ENCODE measurements at places on chromosomes 4 and X.

GRCh38 chr4:98248934-98249333 is 12.2 kb upstream of the RAP1GDS1 start:
- DNase-seq, result no peak

GRCh38 chrX:19373351-19373891 is 29.7 kb downstream of the PDHA1 start:
- DNase-seq, result no peak

DNA sequence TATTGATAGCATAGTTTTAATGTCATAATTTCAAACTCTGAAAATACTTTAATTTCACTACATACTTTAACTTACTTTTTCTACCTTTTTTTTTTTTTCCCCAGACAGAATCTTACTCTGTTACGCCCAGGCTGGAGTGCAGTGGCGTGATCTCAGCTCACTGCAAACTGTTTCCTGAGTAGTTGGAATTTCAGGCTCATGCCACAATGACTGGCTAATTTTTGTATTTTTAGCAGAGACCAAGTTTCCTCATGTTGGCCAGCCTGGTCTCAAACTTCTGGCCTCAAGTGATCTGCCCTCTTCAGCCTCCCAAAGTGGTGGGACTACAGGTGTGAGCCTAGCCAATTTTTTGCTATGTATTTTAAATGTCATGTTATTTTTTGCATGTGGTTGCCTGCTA is 741.6 kb downstream of the TRAM1L1 start:
- DNase-seq, result no peak

GRCh38 chr4:38740303-38740702 is 42.5 kb downstream of the TLR10 start:
- DNase-seq, result no peak

- no peak for DNase-seq
These were observed 100.5 kb downstream of the CORIN start for GRCh38 chr4:47737326-47737725.

- no peak for DNase-seq
These were observed 76.7 kb downstream of the SHROOM2 start for GRCh38 chrX:9862953-9863352.

- DNase-seq, result peak; percentile 77
These were observed 1.6 kb downstream of the APBB2 start for GRCh38 chr4:41212616-41213203.

DNA sequence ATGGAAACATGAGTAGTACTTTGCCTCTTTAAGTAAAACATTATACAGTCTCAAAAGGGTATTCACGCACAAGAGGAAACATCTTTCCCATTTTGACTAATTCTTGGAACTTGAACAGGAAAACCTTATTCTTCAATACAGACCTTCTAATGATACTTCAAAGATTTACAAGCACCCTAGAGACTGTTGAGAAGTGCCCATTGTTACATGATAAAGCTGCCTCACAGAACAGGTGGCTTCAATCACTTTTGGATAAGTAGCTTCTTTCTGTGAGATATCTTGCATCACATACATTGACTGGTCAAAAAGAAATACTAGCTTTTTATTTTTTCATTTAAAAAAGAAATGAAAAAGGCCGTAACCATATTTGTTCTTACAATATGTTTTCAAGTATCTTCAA is 219.4 kb downstream of the EPHA5 start:
- no peak for DNase-seq

GRCh38 chrX:119398587-119398973 is 556 bp upstream of the SLC25A43 start:
- DNase-seq, result peak; percentile 2

- DNase-seq, result no peak
These were observed 146.9 kb downstream of the STIM2 start for GRCh38 chr4:27007507-27007906.

GRCh38 chr4:182928061-182928460 is 10.9 kb upstream of the DCTD start:
- no peak for DNase-seq

DNA sequence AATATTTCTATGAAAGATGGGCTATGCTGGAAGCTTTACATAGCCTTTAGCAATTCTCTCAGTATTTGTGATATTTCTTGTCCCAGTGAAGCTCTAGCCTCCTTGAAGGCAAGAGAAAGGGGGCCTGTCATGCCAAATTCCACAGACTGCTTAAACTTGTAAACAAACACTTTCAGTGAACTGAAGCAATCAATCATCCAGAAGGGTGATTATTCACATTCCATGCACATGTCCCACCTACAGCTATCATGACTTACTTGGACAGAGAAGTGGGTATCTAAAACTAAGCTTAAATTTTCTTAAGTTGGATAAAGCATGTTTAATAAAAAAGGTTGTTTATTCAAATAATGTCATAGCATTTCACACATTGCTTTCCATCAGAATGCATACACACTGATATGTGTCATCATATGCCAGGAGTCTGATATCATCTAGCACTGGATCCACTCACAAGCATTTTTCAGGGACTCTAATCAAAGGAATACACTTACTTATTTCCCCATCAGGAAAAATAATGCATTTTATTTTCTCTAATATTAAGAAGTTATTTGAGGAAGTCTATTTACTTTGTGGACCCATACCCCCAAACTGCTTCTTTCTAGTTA is 1.2 kb upstream of the FSTL5 start:
- no peak for DNase-seq

GRCh38 chr4:176806778-176807375 is 14.2 kb upstream of the VEGFC start:
- no peak for DNase-seq

DNA sequence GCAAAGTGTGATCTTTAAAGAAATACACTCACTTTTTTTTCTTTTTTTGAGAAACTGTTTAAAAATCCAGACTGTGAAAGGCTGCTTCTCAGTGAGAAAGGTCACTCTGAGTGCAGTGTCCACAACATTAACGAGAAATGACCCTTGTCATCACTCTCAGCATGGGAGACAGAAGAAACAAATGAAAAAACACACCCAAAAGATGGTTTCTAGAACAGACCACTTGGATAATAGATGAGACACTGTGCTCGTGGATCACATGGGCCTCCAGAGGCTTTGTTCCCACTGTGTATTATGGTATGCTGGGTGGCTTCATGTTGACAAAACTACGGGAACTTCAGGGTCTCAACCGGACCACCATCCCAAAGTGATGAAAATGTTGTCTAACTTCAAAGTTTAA is 64.9 kb downstream of the NEUROG2 start:
- no peak for DNase-seq

- DNase-seq, result no peak
These were observed 521.9 kb upstream of the BOD1L1 start for GRCh38 chr4:14149176-14150053.

DNA sequence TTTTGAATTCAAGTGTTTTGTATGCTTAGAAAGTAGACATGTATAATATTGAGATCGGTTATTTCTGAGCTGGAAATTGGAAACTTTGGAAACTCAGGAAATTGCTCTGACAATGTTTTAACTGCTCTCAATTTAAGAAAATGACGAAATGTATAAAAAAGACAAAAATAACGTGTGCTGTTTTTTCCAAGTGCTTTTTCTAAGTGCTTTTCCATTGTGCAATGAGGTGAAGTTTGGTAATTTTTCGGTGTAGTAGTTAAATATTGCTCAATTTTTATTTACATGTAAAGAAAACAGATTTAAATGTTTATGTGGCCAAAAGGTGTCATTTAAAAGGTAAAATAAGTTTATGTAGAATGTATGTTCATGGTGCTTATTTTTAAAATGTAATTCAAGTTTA is 39.4 kb upstream of the RHOH start:
- no peak for DNase-seq

DNA sequence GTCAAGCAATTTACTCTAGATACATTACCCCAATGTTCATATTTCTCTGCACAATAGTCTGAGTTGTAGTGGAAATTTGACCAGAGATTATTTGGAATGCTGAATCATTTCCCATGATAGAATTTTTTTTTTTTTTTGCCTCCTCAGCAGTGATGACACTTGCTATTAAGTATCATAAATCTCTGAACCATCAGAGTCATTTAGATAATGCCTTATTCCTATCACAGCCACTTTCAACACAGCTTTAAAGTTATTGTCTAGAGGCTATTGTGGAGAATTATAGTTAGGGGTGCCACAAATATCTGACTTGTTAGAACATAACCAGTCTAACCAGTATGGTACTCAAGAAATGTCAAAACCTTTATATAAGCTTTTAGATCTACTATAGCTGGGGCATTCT is 79.8 kb downstream of the LCORL start:
- DNase-seq, result no peak

- DNase-seq, result no peak
These were observed 425.2 kb upstream of the RASGEF1B start for GRCh38 chr4:81896936-81897335.

- no peak for DNase-seq
These were observed 182.4 kb downstream of the MGST2 start for GRCh38 chr4:139848028-139848427.

- no peak for DNase-seq
These were observed 230.1 kb downstream of the OPHN1 start for GRCh38 chrX:68203211-68203610.

GRCh38 chr4:137635108-137635507 is 102.8 kb upstream of the PCDH18 start:
- no peak for DNase-seq

DNA sequence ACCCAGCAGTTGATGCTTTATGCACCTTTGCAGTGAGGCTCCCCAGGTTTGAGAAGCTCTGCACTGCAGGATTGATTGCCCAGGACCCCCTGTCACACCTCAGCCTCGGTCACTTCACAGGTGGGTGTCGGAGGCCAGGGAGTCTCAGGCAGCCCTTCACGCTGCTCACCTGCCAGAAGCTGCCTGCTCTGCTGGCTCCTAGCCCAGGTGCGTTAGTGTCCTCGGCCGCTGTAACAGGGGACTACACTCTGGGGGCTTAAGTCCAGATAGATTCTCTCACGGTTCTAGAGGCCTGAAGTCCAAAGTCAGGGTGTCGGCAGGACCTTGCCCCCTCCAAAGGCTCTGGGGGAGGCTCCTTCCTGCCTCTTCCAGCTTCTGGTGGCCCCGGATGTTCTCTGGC is 79.9 kb downstream of the CPZ start:
- DNase-seq, result no peak

DNA sequence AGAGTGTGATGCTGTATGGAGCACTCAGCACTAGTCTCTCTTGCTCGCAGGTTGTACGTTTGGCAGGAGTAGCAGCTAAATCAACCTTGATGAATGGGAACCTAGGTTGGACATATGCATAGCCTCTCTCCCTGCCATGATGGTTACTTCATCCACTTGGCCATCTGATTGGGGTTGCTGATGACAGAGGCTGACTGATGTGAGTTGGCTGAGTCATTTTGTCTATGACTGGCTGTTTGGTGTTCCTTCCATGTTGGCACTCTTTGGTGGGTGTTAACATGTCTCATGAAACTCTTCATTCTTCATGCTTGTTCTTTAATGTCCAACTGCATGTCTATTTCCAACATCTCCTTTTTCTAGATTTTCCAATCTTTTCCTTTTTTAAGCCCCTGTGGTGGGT is 31.6 kb upstream of the SPARCL1 start:
- no peak for DNase-seq

GRCh38 chrX:46716796-46717195 is 42.1 kb downstream of the SLC9A7 start:
- DNase-seq, result no peak

DNA sequence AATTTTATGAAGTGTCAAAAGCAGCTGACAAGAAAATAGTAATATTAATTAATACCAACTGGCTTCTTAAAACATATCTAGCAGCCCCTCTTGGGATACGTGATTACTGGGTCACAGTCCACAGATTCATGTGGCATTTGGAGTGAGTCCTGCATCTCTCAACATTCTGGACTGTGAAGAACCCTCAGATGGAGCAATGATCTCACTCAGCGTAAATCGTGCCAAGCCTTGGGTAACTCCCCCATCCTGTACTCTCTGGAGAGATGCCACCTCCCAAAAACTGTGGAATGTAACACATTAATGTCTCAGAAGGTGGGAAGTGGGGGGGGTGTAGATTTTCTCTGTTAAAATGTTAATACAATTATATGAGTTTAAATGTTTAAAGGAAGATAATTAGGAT is 118.2 kb upstream of the IQCM start:
- DNase-seq, result no peak

GRCh38 chr4:174553828-174554227 is 31.5 kb upstream of the HPGD start:
- DNase-seq, result no peak

DNA sequence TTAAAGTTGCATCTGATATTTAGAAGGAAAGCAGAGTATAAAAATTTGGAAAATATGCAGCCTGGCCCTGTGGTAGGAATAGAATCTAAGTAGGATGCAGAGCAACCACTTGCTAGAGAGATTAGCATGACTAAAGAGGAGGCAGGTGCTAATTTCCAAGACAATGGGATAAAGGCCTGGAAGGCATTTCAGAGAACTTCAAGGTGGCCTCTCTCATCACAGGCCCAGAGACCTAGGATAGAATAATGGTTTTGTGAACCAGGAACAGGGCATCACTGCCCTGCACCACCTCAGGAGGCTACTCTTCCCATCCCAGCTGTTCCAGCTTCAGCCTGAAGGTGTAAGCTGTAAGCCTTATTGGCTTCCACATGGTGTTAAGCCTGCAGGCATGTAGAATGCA is 621.7 kb upstream of the HS3ST1 start:
- no peak for DNase-seq

DNA sequence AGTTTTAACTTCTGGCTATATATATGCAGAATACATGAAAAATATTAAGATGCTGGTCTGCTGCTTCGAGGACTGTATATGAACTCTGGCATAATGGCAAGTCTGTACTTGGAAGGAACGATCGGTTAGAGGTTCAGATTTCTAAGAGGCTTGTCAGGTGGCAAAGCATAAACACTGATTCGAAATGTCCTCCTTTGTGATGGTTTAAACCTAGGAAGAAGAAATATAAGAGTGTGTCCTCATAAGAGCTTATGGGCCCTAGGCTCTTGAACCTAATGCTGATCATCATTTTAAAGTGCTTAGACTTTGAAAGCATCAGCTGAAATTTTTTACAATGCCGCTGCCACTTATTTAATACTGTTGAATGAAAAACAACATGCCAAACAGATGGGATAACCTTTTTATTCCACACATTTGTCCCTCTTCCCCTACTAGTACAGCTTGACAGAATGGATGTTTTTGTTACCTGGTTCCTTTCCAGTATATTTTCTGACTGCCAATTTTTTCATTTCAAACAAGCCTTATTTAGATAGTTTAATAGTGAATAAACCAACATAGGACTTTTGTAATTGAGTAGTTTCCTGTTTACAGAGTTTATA is 8.8 kb downstream of the SPRY1 start:
- no peak for DNase-seq

- DNase-seq, result no peak
These were observed 20.2 kb downstream of the PRSS48 start for GRCh38 chr4:151297170-151297569.

- DNase-seq, result no peak
These were observed 2222.3 kb upstream of the AGA start for GRCh38 chr4:179664430-179665027.

DNA sequence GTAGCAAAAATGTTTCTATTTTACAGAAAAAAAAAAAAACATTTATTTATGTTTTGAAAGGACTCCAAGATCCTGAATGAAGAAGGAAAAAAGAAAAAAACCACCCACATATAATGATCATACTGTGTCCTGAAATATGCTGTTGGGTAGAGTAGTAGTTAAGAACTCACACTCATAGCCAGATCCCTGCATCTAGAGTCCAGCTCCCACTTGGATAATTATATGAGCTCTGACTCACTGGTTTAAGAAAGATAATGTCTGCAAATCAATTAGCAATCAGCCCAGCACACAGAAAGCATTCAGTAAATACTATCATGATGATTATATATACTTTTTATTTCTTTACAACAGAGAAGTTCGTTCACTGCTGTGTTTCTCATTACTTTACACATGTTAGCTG is 46.7 kb upstream of the MXRA5 start:
- no peak for DNase-seq

GRCh38 chr4:75229806-75230570 is 284.2 kb downstream of the RCHY1 start:
- DNase-seq, result no peak

Data from ACHN (cell line).